Posterior cingulate gyrus (tissue), 11 donors: ENCODE measurements at places on chromosomes 4 and X.

- DNase-seq, result peak; percentile 77
Observed at GRCh38 chr4:173494013-173494970, 35.7 kb downstream of the HAND2 start.

DNA sequence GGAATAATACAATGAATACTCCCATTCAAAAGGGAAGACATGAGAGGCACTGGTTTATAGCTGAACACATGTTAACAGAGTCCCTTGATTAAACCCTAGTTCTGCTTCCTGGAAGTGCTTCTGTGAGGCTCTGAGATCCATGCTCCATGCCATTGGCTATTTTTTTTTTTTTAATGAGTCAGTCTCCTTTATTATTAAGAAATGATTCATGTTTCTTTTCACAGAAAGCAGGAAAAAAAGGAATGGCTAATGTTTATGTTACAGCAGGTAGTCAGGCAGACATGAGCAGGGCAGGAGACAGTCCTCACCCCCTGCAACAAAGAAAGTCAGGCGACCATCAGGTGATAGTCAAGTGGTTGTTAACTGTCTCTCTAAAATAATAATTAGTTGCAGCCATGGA is 598.7 kb downstream of the EPHA5 start:
- no peak for DNase-seq

DNA sequence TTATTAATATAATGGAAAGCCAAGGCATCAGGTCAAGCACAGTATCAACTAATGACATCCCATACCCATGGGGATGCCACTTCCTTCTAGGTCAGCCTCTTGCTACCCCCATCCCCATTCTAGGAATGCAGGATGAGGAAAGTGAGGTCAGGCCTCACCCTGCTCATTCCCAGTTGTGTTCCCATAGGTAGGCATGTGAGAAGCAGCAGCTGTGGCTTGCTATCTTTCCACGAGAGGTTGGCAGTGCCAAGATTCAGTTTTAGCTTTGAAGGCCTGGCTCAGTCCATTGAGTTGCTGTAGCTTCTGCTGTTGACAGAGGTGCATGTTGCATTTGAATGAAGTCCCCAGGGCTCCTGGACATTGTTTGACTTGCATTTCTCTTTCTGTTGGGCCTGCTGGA is 15.5 kb downstream of the LONRF3 start:
- DNase-seq, result no peak

DNA sequence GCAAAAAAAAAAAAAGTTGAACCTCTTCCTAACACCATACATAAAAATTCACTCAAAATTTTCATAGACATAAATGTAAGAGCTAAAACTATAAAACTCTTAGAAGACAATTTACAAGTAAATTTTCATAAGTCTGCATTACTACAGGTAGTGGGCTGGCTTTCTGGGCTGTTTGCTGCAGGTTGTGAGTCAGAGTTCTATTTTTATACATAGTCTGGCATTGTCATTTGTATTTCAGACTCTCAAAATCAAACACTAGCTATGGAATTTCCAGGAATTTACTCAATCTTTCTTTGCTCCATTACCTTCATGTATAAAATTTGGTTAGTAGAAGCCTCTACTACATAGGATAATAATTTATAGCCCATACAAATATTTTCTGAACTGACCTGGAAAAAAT is 227.2 kb downstream of the COX18 start:
- DNase-seq, result no peak

- peak; percentile 84 for DNase-seq
Observed at GRCh38 chr4:7156761-7157488, 35.4 kb upstream of the SORCS2 start.
